CD4-positive, alpha-beta T cell treated with Interleukin-4 for 4 hours (primary cell): ENCODE measurements at places on chromosomes 11 and 22.

- DNase-seq = no peak
These were observed 15.9 kb downstream of the PTDSS2 start for GRCh38 chr11:465896-466530.

GRCh38 chr11:79417069-79417920 lies 23.5 kb downstream of the TENM4 start:
- DNase-seq = no peak

DNA sequence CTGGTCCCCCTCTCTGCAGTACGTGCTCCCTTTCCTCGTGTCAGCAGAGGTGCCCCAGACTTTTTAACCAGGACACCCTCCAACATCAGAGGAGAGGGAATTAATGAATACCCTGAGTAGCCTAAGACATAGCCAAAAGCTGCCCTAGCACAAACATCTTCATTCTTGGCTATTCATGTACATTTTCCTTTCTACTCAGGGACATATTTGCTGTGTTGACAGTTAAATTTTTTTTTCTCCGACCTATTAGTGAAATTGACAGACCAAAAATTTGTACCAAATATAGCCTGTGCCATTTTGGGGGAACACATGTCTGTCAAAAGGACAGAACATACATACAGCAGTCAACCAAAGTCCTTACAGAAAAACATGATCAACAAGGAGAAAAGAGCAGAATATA lies 33.3 kb downstream of the CADM1 start:
- no peak for DNase-seq

DNA sequence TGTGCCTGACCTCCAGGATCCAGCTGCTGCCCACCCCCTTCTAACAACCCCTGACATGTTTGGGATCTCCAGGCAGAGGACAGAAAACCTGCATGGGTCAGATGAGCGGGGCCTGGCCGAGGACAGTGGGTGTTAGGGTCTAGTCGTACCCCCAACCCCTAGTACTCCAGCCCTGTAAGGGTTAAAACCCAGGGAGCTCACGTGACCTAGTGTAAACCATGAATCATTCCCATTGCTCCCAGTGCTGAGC lies 89.1 kb upstream of the CRYBB3 start:
- no peak for DNase-seq

GRCh38 chr22:22487869-22488597 lies 20.5 kb downstream of the ZNF280B start:
- no peak for DNase-seq
